Right hindlimb (tissue), 1 donor: ENCODE measurements at places on chromosomes 16 and 17.

DNA sequence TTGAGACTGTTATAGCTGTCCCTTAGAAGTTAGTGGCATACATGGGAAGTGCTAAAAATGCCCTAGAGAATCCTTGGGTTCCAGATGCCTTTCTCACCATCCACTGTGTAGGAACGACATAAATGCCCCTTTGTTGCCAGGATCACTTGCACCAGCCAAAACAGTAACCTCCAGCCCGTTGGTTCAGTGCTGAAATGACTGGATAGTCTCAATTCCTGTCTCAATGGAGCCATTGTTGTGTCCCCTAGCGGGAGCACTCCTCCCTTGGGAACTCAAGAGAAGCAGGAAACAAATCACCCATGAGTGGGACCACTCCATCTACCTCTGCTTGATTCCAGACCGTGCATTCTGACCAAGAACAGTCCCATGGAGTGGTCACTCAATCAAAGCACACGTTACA, 23.1 kb downstream of the MPHOSPH6 start:
- no peak for DNase-seq

DNA sequence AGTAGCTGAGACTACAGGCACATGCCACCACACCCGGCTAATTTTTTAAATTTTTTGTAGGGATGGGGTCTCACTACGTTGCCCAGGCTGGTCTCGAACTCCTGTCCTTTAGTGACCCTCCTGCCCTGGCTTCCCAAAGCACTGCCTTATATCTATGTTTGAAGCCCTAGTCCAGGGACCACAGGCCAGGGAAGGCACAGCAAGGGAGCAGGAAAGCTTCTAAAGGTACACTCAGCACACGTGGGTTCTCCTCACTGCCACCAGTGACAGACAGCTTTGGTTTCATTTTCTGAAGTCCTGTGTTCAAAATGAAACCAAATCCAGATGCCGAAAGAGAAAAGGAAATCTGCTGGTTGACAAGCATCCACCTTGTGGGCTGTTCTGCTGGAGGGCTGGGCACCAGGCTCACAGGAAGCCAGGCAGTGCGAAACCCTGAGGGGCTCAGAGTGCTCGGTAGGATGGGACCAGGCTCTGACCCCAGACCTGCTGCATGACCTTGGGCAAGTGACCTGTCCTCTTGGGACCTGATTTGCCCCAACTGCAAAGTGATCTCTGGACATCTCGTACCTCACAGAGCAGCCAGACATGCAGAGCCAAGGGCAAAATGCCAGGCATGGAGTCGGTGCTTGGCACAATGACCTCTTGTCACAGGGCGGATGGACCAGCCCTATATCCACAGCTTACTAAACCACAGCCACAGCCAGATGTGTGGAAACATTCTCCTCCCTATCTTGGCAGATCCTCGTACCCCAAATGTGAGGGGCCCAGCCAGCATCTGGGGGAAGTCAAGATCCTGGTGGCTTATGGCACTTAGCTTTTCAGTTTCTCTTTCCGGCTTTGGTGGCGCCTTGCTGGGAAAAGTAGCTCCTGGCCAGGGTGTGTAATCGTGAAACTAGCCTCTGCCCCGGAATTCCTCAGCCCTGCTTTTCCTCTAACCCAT, 2.8 kb upstream of the SOCS1 start:
- DNase-seq: peak; percentile 43

GRCh38 chr17:50558941-50559614, 1.4 kb upstream of the CACNA1G start:
- no peak for DNase-seq

GRCh38 chr17:21288571-21289017, 4.1 kb downstream of the MAP2K3 start:
- no peak for DNase-seq

- DNase-seq: no peak
These were observed 19.5 kb downstream of the ZNF652 start for GRCh38 chr17:49342575-49342936.

- DNase-seq: no peak
These were observed 72.1 kb upstream of the LYRM9 start for GRCh38 chr17:27965224-27965623.

DNA sequence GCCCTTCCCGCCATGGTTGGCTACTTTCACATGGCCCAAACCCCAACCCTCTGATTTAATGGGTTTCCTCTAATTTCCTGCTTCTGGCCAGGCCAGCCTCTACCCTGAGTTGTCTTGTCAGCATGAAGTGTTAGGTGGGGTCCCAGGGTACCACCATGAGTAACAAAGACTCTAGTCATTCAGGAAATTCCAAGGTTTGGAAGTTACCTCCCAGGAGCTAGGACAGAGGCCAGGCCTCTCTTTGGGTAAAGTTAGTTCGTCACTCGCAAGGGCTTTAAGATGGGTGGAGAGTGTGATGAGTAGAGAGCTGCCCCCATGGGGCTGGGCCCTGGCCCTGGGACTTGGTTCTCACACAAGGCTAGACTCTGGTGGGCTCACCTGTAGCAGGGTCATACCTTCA, 54.6 kb downstream of the PLD6 start:
- no peak for DNase-seq

GRCh38 chr17:49880291-49881053, 32.6 kb upstream of the TAC4 start:
- DNase-seq: peak; percentile 76

DNA sequence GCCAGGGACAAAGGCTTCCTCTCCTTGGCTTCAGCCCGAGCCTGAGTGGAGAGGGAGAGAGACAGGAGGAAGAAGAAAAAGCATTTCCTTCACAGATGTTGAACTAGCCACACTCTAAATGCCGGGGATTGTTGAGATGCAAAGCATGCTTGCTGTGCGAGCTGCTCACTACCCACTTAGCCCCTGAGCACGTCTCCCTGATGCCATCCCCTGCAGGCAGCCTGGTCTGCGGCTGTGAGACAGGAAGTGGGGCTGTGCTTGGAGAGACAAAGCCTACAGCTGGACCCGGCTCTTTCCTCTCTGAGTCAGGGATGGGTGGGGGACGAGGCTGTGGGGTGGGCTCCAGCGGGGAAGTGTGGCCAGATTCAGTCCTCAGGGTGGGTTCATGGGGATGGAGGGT, 13.7 kb downstream of the WNT9B start:
- no peak for DNase-seq

- peak; percentile 38 for DNase-seq
These were observed 3.8 kb downstream of the PLD2 start for GRCh38 chr17:4810696-4811290.

- DNase-seq: peak; percentile 9
These were observed 60.1 kb downstream of the SRCIN1 start for GRCh38 chr17:38545531-38546225.

- DNase-seq: no peak
These were observed 14.0 kb downstream of the RPH3AL start for GRCh38 chr17:338442-339192.

GRCh38 chr17:77206158-77206956, 65.6 kb downstream of the SEC14L1 start:
- DNase-seq: no peak

DNA sequence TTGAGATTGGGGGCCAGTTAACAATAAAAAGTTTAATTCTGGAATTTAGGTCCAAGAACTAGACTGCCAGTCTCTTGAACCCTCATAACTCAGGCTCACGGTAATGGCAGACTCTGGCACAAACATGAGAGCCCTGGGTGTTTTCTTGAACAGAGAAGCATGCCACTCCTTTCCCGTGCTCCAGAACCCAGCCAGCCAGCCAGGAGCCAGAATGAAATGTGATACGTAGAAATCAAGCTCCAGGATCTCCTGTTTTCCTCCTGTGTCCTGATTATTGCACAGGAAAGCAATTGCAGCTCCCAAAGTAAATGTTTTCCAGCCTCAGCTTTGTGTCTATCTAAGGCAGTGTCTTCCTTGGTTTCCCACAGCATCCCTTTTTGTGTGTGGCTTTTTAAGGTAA, 46.2 kb upstream of the NOL11 start:
- no peak for DNase-seq

DNA sequence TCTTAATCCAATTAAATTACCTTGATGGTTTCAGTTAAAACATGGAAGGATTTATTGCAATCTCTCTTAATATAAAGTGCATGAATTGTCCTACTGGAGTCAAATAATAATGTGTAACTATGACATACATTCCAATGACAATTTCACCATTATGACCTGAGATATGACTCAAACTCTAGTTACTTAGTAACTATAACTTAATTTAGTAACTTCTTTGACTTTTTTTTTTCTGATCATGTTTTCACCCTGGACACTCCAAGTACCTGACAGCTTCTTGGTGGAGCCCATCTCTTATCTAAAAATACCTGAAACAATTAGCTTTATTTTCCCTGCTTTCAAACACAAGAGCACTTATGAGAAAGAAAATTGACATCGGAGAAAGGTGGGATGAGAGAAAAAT, 123.7 kb downstream of the STX8 start:
- DNase-seq: no peak

DNA sequence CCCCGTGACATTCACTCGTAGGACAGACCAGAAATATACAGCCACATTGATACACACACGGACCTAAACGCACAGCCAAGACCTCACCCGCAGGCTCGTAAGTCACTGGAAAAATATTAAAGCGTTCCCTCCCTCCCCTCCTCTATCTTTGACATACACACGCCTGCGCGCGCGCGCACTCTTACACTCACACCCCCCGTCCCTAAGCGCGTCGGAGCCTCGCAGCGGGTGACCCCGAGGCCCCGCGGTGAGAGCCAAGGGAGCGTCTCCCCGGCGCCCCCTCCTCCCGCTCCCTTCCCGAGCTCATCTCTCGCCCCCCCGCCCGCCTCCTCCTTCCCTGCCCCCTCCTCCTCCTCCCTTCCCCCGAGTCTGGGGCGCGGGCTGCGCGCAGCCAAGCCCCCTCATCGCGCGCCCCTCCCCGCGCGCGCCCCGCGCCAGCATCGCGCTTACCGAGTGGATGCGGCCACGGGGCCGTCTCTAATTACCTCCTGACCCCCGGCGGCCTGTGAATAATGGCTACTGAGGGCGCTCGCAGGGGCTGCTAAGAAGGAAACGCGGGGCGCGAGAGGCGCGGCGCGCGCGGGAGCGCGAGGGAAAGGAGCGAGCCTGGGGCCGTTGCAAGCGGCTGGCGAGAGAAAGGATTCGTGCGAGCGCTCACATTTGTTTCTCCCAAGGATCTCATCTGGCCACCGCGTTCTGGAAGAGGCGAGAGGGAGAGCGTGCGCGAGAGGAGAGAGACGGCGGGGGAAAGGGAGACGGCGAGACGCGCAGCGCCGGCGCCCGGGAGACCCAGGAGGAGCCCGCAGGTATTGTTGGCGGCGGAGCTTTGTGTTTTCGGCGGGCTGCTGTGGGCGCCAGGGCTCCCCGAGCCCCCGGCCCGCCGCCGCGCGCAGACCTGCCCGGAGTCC, 42.4 kb downstream of the RAI1 start:
- peak; percentile 80 for DNase-seq

- DNase-seq: no peak
These were observed 79.4 kb downstream of the ABCC6 start for GRCh38 chr16:16143931-16144330.

DNA sequence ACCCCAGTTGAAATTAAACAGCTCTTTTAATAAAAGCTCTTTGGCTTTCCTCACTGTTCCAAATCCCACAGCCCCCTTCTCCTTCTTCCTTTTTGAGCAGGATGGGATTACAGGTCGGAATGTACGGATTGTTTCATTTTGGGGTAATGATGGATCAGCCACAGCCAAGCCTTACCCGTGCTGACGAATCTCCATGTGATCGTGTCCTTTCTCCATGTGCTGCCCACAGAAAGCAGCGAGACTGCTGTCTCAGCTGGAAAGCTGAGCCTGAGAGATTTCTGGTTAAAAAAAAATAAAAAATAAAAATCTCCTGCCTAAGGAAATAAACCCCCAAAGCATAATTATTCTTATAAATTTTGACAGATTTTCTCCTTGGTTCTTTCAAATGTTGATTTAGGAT, 276.6 kb downstream of the CPPED1 start:
- DNase-seq: no peak

GRCh38 chr17:78128551-78129350, at the start of gene TMC6:
TMC6 (minus strand) TSS chr17:78128755; CDS start chr17:78126832, 1,923 bp downstream.
- no peak for DNase-seq

- no peak for DNase-seq
These were observed 114.4 kb downstream of the XYLT1 start for GRCh38 chr16:17356243-17356933.

GRCh38 chr17:78589031-78589675, 12.0 kb upstream of the DNAH17 start:
- DNase-seq: no peak

DNA sequence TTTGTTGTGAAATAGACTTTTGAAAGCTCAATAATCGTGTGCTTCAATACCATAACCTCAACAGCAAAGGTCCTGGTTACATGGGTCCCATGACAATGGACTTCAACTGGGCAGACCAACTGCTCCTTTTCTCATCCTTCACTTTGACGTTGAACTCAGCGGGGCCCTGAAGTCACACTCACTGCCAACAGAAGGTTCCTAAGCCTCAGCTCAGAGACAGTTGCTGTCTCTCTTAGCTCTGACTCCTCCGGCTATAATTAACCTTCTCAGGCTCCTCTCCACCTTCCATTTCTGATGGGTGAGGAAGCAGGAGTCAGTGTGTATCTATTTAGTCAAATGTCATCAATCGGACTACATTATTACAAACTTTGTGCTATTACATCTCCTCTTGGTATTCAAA, 23.8 kb downstream of the MPP3 start:
- no peak for DNase-seq

DNA sequence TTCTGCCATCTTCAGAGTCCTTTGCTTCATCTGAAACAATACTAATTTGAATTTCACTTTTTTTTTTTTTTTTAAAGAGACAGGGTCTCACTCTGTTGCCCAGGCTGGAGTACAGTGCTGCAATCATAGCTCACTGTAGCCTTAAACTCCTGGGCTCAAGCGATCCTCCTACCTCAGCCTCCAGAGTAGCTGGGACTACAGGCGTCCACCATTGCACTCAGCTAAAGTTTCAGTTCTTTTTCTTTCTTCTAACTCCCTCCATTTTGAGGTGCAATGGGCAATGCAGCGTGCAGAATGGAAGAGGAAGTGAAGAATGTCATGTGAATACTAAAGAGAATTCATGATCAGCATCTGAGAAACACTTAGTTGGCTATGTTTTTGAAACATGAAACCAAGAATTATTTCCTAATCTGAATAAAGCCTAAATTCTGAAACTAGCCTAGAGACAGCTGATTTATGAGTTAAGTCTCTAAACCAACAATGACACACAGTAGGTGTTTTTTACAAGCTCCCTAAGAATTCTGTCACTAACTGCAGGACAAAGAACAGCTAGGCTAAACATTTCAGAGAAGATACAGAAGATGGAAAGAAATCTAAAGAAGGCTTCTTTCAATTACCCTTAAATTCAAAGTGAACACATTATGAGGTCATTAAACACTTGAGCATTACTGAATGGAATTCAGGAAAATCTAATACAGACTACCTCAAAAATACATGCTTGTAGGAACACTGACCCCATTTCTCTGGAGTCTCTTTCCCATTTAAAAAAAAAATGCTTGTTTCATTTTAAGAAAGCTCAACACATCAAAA, 21.0 kb downstream of the SNN start:
- DNase-seq: no peak

- no peak for DNase-seq
These were observed 206.5 kb upstream of the CDH5 start for GRCh38 chr16:66159987-66160386.

GRCh38 chr17:49603720-49604119, 28.0 kb downstream of the NXPH3 start:
- DNase-seq: no peak
